Transverse colon (tissue), 4 donors: ENCODE measurements at places on chromosomes 16 and 17. TPM values are rescaled to one million over a fixed set of nuclear protein-coding genes. Genes with fewer than 3 reads are reported as not detected.
A peak's percentile ranks its signal among the peaks of the same experiment; 100 is the strongest.

DNA sequence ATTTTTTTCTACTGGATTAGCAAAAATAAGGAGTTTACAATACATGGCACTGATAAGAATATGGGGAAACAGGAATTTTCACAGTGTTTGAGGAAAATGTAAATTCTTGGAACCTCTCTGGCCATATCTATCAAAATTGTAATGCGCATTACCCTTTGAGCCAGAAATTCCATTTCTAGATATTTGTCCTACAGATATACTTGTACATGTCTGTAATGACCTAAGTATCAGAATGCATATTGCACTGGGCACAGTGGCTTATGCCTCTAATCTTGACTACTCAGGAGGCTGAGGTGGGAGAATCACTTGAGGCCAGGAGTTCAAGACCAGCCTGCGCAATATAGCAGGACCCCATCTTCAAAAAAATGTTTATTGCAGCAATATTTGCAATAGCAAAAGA, 25.8 kb upstream of the HAS3 start:
- no peak for DNase-seq

DNA sequence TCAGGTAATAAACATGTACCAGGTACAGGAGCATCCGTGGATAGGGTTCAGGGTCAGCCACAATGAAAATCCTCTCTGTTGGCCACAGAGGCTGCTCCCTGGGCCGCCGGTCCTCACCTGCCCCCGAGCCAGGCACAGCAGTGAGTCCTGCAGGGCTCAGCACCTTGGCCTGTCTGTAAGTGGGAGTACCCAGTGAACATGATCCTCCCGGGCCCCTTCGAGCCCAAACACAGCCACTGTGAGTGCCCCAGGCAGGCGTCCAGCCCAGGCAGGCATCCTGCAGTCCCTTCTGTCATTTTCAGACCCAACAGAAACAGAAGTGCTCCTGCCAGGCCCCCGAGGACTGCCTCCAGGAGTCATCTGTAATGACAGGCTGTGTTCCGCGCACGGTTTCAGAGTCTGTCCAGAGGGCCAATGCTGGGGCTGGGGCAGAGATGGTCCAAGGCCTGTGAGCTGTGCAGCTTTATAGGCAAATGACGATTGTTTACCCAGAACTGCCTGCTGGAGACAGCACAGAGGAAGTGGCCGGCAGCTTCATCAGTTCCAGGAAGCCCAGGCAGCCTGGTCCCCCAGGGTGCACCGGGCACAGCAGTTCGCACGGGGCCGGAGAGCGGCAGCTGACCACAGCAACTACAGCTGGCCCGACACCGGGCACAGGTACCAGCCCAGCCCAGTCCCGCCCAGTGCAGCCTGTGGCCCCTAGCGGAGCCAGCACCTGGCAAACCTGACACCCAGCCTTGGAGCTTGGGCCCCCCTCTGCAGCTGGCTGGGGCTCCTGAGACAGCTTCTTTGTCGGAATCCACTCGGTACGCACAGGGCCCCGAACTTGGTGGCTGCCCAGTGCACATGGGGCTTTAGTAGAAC, 13.2 kb downstream of the SLC7A5 start:
- DNase-seq: peak; percentile 85

- DNase-seq: no peak
These were observed 358.3 kb upstream of the SOX9 start for GRCh38 chr17:71762526-71762925.

DNA sequence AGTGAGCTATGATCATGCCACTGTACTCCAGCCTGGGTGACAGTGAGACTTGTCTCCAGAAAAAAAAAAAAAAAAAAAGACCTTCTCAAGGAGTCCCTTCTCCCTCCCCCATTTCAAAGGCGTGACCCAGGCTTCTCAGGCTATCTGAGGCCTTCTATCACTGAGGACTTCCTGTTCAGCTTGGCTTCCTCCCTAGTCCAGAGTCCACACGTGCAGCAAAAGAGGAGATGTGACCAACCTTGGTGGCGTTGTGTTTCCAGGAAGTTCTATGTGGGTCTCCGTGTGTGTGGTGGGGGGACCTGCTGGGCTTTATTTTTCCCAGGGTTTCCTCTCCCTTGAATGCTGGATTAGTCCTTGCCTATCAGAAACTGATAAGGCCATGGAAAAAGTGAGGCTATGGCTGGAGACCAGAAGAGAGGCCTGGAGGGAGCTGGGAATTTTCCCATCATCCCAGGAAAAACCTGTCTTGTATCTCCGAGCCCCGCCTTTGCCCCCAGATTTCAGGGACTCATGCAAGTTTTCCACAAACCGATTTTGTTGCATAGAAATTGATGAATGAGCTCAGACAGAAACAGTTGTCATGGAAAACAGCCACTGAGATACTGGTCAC, 148.1 kb downstream of the SALL1 start:
- DNase-seq: no peak

- no peak for DNase-seq
These were observed 18.3 kb downstream of the VPS53 start for GRCh38 chr17:696369-696768.

DNA sequence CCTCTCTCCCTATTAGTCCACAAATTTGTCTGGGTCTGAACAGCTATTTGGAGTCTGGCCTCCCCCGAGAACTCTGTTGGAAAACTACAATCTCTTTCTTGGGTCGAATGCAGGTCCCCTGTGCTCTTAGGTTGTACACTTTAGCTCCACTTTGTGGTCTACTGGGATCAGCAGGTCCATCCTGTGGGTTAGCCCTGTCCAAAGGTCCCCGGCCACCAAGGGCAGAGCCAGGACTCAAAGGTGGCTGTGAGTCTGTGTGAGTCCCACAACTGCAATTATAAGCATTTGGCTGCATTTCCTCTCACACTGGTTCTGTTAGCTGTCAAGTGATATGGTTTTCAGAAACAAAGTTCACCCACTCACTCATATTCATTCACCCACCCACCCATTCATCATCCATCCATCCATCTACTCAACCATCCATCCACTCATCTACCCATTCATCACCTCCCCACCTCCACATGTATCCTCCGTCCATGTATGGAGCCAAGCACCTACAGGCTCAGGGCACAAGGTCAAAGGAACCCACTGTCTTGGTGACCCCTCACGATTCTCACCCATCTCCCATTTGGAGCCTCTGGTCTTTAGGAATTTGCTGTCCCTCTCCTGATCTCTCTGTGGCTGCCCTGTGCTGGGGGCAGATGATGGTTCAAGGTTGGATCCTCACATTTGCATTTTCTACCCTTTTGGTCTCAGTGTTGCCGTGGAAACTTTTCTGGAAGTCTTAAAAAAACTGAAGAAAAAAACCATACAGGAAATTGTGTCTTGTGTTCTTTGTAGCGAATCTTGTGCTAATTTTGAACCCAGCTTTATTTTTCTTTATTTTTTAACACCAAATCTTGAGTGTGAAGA, 45.8 kb downstream of the IRF8 start:
- DNase-seq: no peak

GRCh38 chr16:29995324-29995910, at the start of gene HIRIP3:
Gene HIRIP3 (minus strand): TSS chr16:29995617. CDS start chr16:29995605, 12 bp downstream.
- DNase-seq: peak; percentile 91

- DNase-seq: no peak
These were observed 3.3 kb downstream of the KCNH4 start for GRCh38 chr17:42177684-42178083.

DNA sequence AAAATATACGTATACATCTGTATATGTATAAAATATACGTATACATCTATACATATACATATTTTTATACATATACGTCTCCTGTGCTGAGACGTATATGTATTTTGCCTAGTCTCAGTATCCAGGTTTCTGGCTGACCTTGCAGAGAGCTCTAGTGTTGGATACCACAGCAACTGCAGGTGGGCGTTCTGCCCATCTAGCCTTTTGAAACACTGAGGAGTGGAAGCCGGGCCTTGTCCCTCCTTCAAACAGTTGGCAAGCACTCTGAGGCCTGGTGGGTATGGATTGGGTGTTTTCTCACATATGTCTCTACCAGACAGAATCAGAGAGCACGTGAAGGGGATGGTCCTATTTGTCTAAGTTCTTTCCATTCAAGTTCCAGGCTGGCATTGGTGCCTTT, 39.4 kb upstream of the MRC2 start:
- DNase-seq: no peak

DNA sequence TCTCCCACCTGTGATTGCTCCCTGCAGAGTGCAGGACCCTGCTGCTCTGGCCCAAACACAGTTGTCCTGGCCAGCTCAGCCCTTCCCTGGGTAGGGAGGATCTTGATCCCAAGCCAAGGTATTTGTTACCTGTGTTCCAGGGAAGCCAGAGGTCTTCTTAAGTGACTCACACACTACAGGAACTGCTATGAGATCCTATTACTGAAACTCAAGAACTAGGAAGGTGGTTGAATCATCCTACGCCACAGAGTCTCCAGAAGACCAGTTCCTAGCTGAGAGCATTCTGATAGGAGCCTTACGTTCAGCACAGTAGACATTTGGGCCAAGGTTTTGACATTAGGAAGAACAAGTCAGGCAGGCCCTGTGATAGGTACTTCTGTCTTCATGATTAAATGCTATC, 12.0 kb downstream of the CHST6 start:
- DNase-seq: no peak

- peak; percentile 83 for DNase-seq
These were observed 8.1 kb upstream of the FLYWCH2 start for GRCh38 chr16:2874912-2875362.

DNA sequence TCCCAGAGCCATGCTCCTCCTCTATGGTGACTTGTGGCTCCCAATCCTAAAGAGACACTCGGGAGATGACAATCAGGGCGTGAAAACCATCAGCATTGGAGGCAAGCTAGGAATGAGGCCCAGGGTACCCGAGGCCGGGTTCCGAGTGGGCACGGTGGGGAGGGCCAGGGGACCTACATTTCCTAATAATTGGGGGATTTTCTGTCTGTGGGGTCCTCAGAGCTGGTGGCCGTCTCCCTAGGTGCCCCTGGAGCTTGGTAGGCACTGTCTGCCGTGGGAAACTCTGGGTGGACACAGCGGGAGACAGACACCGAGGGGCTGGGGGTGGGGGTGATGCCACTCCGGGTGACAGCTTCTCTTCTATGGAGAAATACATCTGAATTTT, 312.5 kb upstream of the TNRC6C start:
- no peak for DNase-seq

GRCh38 chr16:72311426-72311825, 139.5 kb upstream of the PMFBP1 start:
- no peak for DNase-seq

DNA sequence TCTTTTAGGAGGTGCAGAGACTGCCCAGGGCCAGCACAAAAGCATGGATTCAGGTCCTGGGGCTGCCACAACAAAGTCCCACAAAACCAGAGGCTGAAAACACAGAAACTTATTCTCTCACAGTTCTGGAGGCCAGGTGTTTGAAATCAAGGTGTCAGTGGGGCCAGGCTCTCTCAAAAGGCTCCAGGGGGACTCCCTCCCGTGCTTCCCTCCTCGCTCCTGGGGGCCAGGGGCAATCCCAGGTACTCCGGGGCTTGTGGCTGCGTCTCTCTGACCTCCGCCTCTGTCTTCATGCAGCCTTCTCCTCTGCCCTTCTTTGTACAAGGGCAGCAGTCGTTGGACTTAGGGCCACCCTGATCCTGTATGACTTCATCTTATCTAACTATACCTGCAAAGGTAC, 8.3 kb upstream of the RBFOX3 start:
- no peak for DNase-seq

- DNase-seq: no peak
These were observed 10.5 kb upstream of the MTSS2 start for GRCh38 chr16:70696355-70696754.

GRCh38 chr16:10976634-10977033, 32.3 kb downstream of the CLEC16A start:
- no peak for DNase-seq

GRCh38 chr17:41343029-41343428, 7.6 kb downstream of the KRT33A start:
- DNase-seq: no peak

- no peak for DNase-seq
These were observed 60.0 kb downstream of the CLEC16A start for GRCh38 chr16:11004351-11004750.

GRCh38 chr16:25344006-25344405, 86.4 kb upstream of the ZKSCAN2 start:
- DNase-seq: no peak

GRCh38 chr16:61926766-61927165, 109.5 kb downstream of the CDH8 start:
- DNase-seq: no peak

DNA sequence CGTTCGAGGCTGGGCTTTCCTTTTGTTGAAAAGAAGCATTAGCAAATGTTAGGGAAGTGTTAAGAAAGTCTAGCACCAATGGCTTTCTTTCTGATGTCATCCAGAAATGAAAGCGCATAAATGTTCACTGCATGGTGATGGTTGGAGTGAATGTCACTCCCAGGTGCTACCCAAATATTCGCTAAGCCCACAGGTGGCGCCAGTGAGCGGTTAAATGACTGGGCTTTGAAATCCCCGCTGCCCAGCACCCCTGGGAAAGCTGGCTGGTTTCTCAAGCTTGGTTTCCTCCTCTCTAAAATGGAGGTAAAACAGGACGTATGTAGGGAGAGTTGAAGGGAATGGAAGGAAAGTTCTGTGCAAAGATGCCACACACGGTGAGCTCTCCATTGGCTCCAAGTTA, 104.4 kb downstream of the IRX5 start:
- DNase-seq: no peak

- peak; percentile 80 for DNase-seq
These were observed 578 bp downstream of the RAC3 start for GRCh38 chr17:82031885-82032627.

- DNase-seq: no peak
These were observed 895 bp downstream of the SEPTIN1 start for GRCh38 chr16:30381291-30382041.

DNA sequence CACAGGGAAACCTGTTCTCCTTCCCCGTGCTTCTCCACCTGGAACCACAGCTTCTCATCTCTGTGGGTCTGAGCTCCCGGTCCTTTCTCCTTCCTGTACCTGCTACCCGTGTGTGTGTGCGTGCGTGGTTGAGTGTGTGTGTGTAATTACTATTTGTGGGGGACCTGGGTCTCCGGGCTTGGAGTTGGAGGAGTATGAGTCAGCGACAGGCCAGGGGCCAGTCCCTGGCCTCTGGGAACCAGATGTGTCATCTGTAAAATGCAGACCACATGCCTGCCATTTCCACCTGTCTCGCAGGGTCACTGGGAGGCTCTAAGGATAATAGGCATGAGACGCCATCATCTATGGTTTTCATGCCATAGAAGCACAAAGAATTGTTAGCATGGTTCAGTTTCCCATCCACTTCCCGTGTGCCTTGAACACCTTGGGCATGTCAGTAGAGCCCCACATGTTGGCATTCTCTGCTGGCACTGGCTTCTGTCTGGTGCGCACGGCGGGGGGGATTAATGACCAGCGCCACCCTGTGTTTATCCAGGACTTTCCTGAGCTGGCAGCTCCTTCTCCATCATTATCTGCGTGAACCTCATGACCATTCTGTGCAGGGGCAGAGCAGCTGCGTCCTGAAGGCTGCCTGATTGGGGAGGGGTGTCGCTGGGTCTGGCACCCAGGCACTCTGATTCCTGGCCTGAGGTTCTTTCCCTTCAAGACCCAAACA, 1.5 kb downstream of the ZNF205 start:
- no peak for DNase-seq

- no peak for DNase-seq
These were observed 491.0 kb upstream of the CDH5 start for GRCh38 chr16:65875381-65876055.

The CASKIN2 gene
- total RNA-seq: 28.1 TPM

The USP43 gene
- total RNA-seq: 24.1 TPM

The DHODH gene
- 1.6 TPM for total RNA-seq

The HOXB13 gene
- 1.2 TPM for total RNA-seq

The KRTAP1-5 gene
- total RNA-seq: not detected

The SLFN5 gene
- total RNA-seq: 2.8 TPM

The ICAM2 gene
- total RNA-seq: not detected

The CLEC19A gene
- total RNA-seq: not detected

The STARD3 gene
- 63.5 TPM for total RNA-seq

The RCVRN gene
- not detected for total RNA-seq
